ENCODE measurements at places on chromosomes 7 and 10.

- no peak for DNase-seq
These were observed 159.2 kb upstream of the PITRM1 start for GRCh38 chr10:3331690-3332230.

DNA sequence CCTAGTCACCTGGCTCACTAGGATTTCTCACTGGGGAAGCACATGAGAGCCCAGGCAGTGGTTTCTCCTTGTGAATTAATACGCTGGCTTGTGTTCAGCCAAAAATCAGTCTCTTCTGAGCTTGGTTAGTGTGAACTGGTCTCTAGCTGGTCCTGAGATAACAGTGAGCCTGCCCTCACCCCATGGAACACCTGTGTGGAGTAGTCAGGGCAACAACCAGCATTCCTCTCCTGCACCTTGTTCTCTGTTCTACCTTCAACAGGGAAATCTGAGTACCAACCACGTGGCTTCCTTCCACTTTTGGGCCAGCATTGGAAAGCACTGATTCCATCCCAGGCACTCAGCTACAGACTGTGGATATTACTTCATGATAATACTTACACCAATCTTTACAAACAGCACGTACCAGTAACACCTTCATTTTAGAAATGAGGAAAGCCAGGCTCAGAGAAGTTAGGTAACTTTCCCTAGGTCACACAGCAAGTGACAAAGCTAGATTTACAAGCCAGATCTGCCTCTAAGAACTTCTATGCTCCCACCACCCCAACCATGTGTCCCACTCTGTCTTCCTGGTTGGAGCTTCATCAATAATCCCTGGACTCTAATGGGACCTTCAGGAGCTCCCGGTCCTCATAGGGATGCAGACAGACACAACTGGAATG lies 106.6 kb downstream of the GRID1 start:
- no peak for DNase-seq

- DNase-seq = no peak
These were observed 19.7 kb downstream of the SUFU start for GRCh38 chr10:102523250-102524029.

- no peak for DNase-seq
These were observed 27.1 kb downstream of the LRRC20 start for GRCh38 chr10:70355051-70356021.

GRCh38 chr10:91643700-91644099 lies 10.8 kb upstream of the PPP1R3C start:
- no peak for DNase-seq

- no peak for DNase-seq
These were observed 124.2 kb downstream of the INHBA start for GRCh38 chr7:41578700-41579099.

- no peak for DNase-seq
These were observed 41.5 kb downstream of the TPST1 start for GRCh38 chr7:66246554-66247171.

GRCh38 chr10:4344492-4344994 lies 481.5 kb upstream of the AKR1E2 start:
- no peak for DNase-seq

DNA sequence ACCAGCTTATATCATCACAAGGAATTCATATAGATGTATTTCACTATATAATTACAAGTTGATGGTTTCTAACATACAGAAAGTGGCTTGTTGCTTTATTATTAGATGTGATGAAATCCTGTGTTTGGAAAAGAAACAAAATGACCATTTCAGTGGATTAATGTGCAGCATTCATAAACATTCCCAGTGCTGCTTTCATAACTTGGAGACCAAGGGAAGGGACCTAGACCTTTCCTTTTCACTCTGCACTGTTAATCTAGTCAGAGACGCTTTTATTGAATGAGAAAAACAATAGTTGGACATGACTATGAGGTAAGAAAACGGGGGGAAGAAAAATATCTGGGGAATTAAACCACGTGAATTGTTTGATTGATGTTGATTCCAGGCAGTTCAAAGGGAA lies 160.0 kb downstream of the HDAC9 start:
- no peak for DNase-seq

GRCh38 chr10:26738301-26738911 lies 40.9 kb downstream of the PDSS1 start:
- DNase-seq = no peak

GRCh38 chr7:115971506-115971905 lies 59.1 kb downstream of the TFEC start:
- DNase-seq = no peak

DNA sequence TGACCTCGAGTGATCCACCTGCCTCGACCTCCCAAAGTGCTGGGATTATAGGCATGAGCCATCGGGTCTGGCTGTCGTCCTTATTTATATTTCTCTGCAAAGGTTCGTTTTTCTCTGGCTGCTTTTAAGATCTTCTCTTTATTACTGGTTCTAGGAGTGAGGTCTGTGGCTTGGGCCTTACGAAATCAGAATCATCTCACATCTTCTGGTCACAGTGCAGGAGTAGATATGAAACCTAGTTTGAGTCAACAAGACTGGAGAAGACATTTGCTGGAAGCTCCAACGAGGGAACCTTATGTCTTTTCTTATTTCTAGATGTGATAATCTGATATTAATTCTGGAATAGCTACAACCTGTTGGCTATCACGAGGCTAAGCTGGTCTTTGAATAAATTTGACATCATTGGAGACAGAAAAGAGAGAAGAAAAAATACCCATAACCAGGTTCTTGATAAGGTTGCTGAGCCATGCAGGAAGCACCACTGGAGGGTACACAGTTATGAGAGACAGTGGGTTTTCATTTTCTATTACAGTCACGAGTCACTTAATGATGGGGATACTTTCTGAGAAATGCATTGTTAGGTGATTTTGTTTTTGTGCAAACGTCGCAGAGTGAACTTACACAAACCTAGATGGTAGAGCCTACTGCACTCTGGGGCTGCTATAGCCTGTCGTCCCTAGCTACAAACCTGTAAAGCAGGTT lies 25.6 kb upstream of the IL15RA start:
- DNase-seq = no peak

- peak; percentile 28 for DNase-seq
These were observed 819 bp downstream of the HYCC1 start for GRCh38 chr7:23012908-23013714.

GRCh38 chr7:91280185-91280584 lies 16.0 kb downstream of the FZD1 start:
- no peak for DNase-seq

- DNase-seq = no peak
These were observed 64.1 kb downstream of the ABLIM1 start for GRCh38 chr10:114593816-114594468.

GRCh38 chr10:31071232-31072005 lies 39.8 kb upstream of the ZNF438 start:
- DNase-seq = no peak

GRCh38 chr10:58052772-58053171 lies 214.9 kb downstream of the IPMK start:
- no peak for DNase-seq

- peak; percentile 69 for DNase-seq
These were observed 141.3 kb upstream of the KLF14 start for GRCh38 chr7:130875265-130875741.

DNA sequence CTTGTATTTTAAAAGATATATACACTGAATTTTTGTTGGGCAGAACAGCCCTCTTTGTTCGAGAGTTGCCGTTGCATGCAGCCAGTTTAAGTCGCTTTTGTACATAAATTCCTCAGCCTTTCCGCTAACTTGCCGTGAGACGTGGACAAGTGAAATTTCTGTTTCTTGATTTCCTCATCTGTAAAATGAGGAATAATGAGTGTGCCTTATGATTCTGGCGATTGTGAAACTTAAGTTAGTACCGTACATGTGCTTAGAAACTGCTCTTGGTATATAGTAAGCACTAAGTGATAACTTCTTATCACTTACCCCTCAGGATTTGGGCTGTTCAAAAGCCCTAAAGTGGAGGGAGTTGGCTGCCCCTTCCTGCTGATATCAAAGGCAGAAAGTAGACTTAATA lies 1.4 kb downstream of the CCNJ start:
- no peak for DNase-seq

GRCh38 chr10:3236644-3237404 lies 64.2 kb upstream of the PITRM1 start:
- DNase-seq = no peak

DNA sequence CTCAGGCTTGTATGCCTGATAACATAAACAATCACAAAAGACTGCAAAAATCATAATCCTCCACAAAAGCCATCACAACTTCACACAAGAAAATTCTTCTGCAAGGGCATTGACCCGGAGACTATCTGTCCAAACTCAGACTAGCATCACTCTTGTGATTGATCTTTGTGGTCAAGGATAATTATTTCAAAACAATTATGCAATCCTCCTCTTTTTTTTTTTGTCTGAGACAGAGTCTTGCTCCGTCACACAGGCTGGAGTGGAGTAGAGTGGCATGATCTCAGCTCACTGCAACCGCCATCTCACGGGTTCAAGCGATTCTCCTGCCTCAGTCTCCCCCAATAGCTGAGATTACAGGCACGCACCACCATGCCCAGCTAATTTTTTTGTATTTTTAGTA lies 22.2 kb downstream of the CDNF start:
- DNase-seq = no peak

DNA sequence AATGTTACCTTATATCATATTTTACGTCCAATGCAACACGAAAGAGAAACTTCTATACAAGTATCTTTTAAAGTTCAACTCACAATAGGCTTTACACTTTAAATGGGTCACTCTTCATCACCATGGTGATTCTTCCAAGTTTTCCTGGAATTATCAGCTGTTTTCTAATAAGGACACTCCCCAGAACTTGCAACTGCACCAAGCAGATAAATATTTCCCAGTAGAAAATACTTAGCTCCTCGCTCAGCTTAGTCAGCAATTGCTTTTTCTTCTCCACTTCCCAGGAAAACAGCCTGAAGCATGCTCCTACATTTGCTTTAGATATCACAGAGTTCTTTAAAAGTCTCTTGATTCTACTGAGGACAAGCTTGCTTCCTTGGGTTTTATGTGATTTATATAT lies 25.7 kb upstream of the ADD3 start:
- DNase-seq = no peak

DNA sequence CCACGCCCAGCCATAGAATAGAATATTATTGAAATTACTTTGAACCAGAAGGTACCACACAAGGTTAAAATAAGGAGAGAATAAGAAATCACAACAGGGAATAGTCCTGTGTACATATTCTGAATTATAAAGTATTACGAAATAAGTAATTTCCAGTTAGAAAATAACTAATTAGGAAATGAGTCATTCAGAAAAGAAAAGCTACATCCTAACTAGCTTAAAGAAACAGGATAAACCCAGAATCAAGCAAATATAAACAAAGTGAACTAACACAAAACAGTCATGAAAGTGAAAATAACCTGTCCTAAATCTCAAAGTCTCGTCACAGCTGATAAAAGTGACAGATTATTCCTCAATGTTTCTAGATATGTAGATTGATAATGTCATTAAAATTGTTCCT lies 74.8 kb upstream of the NEBL start:
- DNase-seq = no peak

DNA sequence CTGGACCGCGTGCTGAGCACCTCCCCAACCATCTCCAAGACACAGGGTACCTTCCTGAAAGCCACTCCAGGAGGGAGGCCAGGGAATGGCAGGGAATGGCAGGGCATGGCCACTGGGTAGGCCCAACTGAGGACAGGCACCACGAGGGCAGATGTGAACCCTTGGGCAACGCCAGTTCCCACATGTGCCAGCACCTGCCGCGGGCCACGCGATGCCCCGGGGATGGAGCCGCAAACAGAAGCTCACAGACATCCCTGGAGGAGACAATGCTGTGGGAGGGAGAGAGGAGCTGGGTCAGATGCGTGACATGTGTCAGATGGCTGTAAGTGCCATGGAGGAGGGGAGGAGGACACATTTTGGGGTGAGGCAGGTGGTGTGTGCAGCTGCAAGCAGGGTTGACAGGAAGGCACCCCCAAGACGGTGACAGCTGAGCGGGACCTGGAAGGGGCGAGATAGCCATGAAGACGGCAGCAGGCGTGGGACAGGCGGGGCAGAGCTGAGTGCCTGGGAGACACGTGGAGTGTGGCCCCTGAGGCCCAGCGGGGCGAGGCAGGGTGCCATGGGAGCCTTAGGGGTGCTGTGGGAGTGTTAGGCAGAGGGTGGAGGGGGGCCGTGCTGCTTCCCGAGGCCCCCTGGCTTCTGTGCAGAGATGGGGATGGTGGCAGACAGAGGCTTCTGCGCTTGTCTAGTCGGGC lies 27.7 kb downstream of the IQCE start:
- DNase-seq = no peak

- DNase-seq = no peak
These were observed 306.4 kb upstream of the CDC14C start for GRCh38 chr7:48617993-48618392.

- no peak for DNase-seq
These were observed 25.3 kb upstream of the FZD8 start for GRCh38 chr10:35667270-35667889.

- DNase-seq = no peak
These were observed 13.0 kb downstream of the ATAD1 start for GRCh38 chr10:87804939-87805569.

- DNase-seq = peak; percentile 83
These were observed 43.2 kb downstream of the IKZF1 start for GRCh38 chr7:50347693-50348092.

DNA sequence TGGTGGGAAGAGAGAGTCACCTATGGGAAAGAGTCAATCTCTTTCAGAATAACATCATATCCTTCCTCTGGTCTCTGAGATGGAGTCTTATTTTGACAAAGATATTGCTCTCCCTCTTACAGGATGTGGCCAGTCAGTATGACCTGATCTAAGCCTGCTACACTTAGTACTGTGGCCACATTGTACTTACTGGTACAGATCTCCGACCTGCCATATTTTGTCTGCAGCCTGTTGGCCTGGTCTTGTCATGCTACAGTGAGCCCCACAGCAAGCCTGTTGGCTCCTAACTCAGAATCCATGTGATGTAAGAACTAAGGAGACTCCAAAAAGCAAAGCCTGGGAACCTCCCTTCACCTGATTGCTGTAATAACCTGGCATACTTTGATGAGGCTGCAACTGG lies 377.8 kb downstream of the SFMBT2 start:
- no peak for DNase-seq

DNA sequence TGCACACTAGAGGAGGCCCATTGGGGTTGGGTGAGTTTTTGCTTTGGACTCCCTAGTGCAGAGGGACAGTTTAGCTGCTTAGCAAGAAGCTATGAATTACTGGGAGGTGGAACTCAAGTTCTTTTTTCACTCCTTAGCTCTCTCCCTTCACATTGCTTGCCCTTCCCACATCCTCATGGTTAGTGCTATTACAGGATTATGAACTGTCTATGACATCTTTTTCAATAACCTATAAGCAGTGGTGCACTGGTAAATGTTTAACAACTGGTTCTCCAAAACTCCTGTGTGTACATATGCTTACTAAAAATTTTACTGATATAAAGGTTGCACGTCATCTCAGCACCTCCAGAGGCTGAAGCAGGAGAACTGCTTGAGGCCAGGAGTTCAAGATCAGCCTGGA lies 6.2 kb downstream of the SSMEM1 start:
- DNase-seq = no peak

- DNase-seq = no peak
These were observed 2.5 kb downstream of the SH3PXD2A start for GRCh38 chr10:103852856-103853255.

Data from CD4-positive, alpha-beta T cell (primary cell).